Activated T-cell treated with anti-CD3 and anti-CD28 coated beads for 48 hours (primary cell): ENCODE measurements at places on chromosomes 1 and 21.

GRCh38 chr1:150966011-150966410 lies 8.6 kb downstream of the CERS2 start:
- DNase-seq: no peak

GRCh38 chr1:16984717-16985116 lies 4.3 kb upstream of the MFAP2 start:
- no peak for DNase-seq

GRCh38 chr1:101088431-101088830 lies 62.8 kb upstream of the DPH5 start:
- no peak for DNase-seq

DNA sequence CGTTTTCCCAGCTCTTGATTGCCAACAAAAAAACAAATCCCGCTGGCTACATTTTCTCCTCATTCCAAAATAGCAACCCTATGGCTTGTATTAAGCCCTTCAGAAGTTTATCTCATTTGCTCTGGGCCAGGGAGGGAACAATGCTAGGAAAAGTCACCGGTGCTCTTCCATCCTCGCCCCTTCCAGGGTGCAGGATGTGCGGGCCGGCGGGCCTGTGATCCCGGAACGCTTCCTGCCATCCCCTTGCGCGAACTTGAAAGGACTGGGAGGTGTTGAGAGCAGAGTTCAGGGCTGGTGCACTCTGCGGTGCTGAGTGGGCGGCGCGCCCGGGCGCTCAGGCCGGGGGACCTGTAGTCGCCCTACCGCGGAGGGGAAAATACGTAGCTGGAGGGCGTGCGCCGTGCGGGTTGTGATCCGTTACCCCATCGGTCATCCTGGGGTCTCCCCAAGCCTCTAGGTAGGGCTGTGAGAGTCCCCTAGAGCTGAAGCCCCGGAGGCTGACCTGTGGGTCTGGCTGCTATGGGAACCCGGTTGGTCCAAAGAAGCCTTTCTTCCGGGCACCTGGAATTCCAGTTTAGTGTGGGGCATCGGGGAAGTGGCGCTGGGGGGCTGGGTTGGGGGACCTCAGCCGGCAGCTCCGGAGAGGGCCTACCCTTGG lies 13.1 kb downstream of the NR5A2 start:
- no peak for DNase-seq

DNA sequence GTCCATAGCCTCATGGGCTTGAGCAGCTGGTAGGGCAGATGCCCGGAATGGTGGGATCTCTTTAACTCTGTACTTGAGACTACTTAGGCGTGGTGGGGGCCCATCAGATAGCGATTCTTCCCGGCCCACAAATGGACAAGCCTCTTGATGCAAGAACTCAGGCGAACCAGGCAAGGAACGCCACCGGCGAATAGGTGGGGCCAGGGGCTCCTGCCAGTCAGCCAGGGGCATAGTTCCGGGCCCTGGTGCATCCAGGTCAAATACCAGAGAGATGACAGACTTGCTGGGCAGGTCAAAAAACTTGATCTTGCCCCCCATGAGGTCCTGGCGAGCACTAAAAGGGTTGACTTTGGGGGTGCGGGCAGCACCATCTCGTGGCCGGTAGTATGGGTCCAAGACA lies 4.8 kb upstream of the MUTYH start:
- DNase-seq: no peak

GRCh38 chr1:110639724-110640386 lies 33.7 kb upstream of the KCNA2 start:
- no peak for DNase-seq

DNA sequence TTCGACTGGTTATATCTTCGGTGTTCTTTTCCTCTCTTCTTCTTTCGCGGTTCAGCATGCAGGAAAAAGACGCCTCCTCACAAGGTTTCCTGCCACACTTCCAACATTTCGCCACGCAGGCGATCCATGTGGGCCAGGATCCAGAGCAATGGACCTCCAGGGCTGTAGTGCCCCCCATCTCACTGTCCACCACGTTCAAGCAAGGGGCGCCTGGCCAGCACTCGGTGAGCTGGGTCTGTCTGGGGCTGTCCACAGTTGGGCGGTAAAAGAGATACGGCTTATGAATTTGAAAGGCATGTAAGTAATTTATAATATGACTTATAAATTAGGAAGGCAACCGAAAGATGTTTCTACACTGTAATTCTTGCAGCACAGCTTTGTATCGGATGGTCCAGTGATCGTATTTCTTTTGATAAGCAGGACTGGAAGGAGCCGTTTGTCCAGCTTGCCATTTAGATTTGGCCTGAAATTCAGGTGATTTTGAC lies 334 bp downstream of the CTH start:
- DNase-seq: no peak
